ENCODE measurements at places on chromosomes 5 and 9.

- no peak for DNase-seq
Observed at GRCh38 chr5:112931473-112931872, 9.4 kb upstream of the REEP5 start.

- no peak for DNase-seq
Observed at GRCh38 chr5:55410845-55411244, 103.1 kb downstream of the MTREX start.

DNA sequence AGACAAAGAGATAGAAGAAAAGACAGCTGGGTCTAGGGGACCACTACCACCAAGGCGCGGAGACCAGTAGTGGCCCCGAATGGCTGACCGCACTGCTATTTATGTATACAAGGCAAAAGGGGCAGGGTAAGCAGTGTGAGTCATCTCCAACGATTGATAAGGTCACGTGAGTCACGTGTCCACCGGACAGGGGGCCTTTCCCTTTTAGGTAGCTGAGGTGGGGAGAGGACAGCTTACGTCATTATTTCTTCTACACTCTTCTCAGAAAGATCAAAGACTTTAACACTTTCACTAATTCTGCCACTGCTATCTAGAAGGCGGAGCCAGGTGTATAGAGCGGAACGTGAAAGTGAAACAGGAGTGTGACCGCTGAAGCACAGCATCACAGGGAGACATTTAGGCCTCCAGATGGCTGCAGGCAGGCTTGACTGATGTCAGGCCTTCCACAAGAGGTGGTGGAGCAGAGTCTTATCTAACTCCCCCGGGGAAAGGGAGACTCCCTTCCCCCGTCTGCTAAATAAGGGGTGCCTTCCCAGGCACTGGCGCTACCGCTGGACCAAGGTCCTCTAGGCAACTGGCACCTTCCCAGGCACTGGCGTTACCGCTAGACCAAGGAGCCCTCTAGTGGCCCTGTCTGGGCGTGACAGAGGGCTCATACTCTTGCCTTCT lies 6.1 kb upstream of the PRR16 start:
- no peak for DNase-seq

- DNase-seq: no peak
Observed at GRCh38 chr9:82810915-82811314, 252.0 kb downstream of the RASEF start.

DNA sequence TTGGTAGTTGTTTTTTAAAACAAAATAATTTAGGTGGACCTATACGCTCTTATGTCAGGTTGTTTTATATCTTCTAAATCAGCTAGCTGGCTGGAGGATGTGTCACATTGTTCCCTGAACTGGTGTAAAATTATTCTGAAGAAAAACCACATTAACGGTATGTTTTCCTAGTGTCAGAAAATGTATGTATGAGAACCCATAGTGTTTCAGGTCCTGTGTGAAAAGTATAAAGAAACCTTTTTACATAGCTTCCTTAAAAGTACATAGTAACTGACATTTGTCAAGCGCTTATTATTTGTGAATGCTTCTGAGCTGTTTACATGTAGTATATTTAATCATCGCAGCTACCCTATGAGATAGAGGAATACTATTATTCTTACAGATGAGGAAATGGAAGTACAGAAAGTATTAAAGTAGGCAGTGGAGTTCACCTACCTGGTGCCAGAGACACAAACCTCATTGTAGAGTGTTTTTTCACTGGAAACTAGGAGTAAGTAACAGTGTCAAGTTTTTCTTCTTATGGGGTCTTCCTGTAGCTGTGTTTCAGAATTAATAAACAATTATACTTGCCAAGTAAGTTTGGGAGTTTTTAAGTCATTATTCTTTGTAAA lies 10.4 kb upstream of the FAM120AOS start:
- no peak for DNase-seq

DNA sequence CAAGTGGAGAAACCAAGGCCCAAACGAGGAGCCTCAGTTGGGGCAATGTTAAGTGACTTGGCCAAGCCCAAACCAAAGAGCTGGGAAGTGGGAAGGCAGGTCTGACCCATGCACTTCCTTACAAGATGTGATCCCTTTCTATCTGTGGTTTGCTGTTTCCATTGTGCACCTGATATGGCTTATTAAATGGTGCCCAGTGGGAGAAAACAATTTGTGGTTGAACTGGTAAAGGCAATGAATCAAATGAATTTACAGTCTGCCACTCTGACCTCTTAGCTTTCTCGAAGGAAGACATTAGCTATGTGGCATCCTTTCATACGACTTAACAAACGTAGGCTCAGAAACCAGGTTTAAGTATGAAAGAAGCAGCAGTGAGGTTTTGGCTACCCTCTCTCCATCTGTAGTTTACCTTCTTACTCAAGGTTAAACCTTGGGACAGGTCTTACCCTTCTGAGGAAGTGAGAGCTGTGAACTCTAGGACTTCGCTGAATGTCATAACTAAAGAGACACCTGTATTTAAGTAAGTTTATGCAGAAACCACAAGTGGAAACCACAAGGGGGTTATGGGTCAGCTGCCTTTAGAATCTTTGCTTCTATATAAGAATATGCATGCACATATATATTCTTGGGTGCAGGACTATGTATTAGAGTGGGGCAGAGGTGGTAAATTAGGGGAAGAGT lies 100.5 kb upstream of the SPATA31D4 start:
- DNase-seq: no peak

- no peak for DNase-seq
Observed at GRCh38 chr9:96604004-96604319, 15.7 kb downstream of the CDC14B start.

- DNase-seq: no peak
Observed at GRCh38 chr5:73440262-73440661, 8.3 kb downstream of the FOXD1 start.

DNA sequence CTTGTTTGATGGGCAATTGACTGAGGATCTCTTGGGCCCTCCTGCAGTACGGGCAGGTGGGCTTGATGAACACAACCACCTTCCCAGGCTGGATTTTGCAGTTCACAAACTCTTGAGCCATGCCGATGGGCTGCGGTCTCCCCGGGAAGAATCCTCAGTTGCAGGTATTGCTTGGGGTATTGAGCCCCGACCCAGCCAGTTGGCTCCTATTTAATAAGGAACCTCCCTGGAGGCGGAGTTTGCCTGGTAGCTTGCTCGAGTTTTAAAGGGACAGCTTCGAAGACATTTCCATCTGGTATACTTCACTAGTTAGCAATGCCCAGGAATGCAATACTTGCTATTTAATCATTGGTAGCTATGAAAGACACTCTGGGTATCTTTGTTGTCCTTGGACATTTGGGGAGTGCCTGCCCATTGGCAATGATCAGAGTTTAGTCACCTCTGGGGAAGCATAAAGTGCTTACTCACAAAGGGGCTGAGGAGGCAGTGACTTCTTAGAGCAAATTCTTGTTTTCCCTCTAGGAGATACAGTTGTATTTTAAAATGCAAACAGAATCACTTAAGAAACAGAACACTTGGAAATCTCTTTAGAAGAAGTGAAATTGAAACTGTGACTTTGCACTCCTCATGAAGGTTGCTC lies at the start of gene GLRX:
GLRX (minus strand) TSS at position 185 of the 640 bp plus-strand sequence; CDS start at position 121, 64 bp downstream.
- DNase-seq: peak; percentile 67
